ENCODE measurements at places on chromosomes 11 and 22. TPM values are rescaled to one million over a fixed set of nuclear protein-coding genes. Genes with fewer than 3 reads are reported as not detected.

DNA sequence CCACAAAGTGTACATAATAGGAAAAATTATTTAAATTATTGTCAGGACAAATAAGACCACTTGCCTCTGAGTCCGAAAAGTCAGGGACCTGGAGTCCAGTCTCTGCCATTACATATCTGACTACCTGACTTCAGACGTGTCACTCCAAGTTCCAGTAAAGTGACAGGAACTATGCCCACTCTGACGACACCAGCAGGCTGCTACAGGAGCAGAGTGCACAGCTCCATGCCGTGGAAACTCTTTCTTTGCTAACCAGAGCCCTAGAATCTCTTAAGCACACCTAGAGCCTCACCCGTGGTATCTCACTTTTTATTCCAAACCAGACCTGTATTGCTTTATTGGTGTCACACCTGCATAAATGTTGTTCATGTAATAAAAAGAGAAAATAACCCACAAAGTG, 93.7 kb downstream of the PLEKHA7 start:
- H3K27ac ChIP-seq: no peak overlapping the region
- H3K36me3 ChIP-seq: no peaks in the 10 kb centered on the region
- H3K27me3 ChIP-seq: peaks cover 25% of the 10 kb centered on the region
- H3K4me1 ChIP-seq: peaks cover 12% of the 10 kb centered on the region
- no peak overlapping the region for H3K4me3 ChIP-seq

- no peaks in the 10 kb centered on the region for H3K4me1 ChIP-seq
- H3K36me3 ChIP-seq: peaks cover 43% of the 10 kb centered on the region
- no peak overlapping the region for H3K27ac ChIP-seq
Observed at GRCh38 chr11:108154591-108154990, 33.2 kb downstream of the ACAT1 start.

- DNase-seq: peak; percentile 42
- H3K4me3 ChIP-seq: peak within 1 kb of the TSS; percentile 74
- no peaks in the 10 kb centered on the region for H3K27me3 ChIP-seq
- H3K36me3 ChIP-seq: no peaks in the 10 kb centered on the region
- H3K4me1 ChIP-seq: peaks cover 37% of the 10 kb centered on the region
Observed at GRCh38 chr11:45665206-45665932, at the start of gene CHST1. CHST1 (minus strand) TSS chr11:45665622; CDS start chr11:45650923, 14,699 bp downstream.

DNA sequence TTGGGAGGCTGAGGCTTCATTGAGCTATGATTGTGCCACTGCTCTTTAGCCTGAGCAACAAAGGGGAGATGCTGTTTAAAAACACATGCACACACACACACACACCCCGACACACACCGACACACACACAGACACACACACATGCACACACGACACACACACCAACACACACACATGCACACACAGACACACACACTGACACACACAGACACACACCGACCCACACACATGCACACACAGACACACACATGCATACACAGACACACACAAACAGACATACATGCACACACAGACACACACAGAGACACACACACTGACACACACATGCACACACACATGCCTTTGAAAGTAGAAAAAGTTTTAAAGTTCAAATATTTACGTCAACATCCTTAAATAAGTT, 5.5 kb upstream of the LTO1 start:
- peaks cover 11% of the 10 kb centered on the region for H3K27me3 ChIP-seq
- no peak overlapping the region for H3K4me3 ChIP-seq
- H3K27ac ChIP-seq: no peak overlapping the region
- no peak for DNase-seq
- no peaks in the 10 kb centered on the region for H3K36me3 ChIP-seq

Gene MAP6
- total RNA-seq: 5.9 TPM

Gene OR52A1
- not detected for total RNA-seq

GRCh38 chr11:7569044-7569443, 55.2 kb downstream of the PPFIBP2 start:
- H3K4me1 ChIP-seq: peaks cover 8% of the 10 kb centered on the region
- DNase-seq: no peak
- no peak overlapping the region for H3K4me3 ChIP-seq
- H3K27me3 ChIP-seq: no peaks in the 10 kb centered on the region

All from heart right ventricle (tissue), 16 donors.